ENCODE measurements at places on chromosomes 16 and 17.

GRCh38 chr17:81428948-81429774 is 33.9 kb downstream of the BAHCC1 start:
- no peak for DNase-seq

DNA sequence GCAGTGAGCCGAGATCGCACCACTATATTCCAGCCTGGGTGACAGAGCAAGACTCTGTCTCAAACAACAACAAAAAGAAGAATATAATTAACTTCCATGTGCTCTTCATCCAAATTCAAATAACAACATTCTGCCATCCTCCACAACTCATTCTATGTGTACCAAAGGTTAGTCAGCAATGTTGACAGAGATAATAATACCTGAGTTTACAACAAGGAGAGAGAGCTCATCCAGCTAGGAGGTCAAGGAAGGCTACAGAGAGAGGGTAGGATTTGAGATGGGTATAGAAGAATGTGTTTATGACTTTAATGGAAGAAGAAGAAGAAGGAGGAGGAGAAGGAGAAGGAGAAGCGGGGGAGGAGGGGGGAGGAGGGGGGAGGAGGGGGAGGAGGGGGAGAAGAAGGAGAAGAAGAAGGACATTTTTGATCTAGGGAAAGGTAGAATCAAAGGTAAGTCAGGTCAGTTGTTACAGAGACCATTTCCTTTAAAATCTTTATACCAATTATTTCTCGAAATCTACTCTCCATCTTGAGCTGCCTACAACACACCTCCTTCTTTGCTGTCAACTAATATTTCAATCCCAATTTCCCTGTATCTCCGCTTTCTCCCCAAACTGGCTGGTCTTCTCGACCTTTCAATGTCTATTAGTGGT is 10.1 kb upstream of the HSF5 start:
- no peak for DNase-seq

- DNase-seq: no peak
Observed at GRCh38 chr17:12296209-12296625, 275.5 kb downstream of the MAP2K4 start.

- DNase-seq: peak; percentile 17
Observed at GRCh38 chr17:74637265-74637664, 13.7 kb upstream of the CD300E start.

DNA sequence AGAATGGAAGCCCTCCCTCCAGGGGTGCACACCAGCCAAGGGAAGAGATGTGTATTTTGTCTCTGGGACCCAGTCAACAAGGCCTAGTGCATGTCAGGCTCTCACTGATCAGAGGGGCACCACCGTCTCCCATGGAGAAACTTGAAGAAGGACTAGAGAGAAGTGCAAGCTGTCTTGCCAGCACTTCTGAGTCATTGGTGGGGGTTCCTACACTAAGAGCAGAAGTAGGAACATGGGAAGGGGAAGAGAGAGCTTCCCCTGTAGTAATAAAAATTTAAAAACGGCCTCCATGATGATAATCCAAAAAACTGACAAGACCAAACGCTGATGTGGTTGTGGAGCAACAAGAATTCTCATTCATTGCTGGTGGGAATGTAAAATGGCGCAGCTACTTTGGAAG is 46.3 kb downstream of the DYNLRB2 start:
- no peak for DNase-seq

- DNase-seq: no peak
Observed at GRCh38 chr16:19400711-19401110, 17.0 kb upstream of the TMC5 start.

DNA sequence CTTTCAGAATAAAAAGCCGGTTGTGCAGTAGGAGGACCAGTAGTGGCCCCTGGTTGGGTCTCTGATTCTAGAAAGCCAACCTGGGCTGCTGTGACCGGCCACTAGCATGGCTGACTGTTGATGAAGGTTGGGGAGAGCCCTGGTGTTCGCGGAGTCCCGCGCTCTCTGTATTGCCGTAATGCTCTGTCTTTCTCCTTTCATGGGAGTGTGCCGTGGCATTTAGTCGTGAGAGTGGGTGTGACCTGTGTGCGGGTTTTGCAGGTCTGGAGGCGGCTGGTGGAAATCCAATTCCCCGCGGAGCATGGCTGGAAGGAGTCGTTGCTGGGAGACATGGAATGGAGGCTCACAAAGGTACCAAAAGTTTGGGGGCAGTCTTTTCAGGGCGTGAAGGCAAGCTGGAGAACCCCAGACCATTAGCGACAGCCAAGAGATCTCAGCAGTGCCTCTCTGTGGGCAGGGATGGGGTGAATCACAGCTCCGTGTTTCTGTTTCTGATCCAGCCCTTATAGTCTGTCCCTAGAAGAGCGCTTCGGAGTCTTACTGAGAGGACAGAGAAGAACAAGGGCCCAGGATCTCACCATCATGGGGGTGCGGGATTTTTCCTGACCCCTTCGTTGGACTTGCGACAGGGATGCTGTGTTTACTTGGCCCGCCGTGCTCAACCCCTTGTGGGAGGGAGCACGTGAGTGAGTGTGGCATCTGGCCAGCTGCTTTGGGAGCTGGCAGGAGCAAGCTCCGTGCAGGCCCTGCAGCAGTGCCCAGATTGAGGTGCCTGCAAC is 56.5 kb downstream of the RNF213 start:
- no peak for DNase-seq

DNA sequence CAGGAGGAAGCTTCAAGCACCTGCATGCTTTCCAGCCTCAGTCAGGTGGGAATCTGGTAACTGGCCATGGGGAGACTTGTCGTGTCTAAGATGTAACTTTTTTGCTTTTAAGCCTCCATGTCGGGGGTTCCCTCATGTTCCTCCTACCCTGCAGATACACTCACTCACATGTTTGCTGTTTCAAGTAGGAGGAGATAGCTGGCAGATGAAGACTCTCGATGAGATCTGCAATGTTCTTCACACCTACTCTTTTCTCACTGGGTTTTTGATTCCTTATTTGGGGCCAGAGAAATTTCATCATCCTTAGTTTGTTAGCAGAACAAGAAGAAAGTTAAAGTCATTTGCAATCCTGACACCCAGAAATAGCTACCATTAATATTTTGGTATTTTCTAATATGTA is 24.7 kb downstream of the UTP4 start:
- DNase-seq: no peak

DNA sequence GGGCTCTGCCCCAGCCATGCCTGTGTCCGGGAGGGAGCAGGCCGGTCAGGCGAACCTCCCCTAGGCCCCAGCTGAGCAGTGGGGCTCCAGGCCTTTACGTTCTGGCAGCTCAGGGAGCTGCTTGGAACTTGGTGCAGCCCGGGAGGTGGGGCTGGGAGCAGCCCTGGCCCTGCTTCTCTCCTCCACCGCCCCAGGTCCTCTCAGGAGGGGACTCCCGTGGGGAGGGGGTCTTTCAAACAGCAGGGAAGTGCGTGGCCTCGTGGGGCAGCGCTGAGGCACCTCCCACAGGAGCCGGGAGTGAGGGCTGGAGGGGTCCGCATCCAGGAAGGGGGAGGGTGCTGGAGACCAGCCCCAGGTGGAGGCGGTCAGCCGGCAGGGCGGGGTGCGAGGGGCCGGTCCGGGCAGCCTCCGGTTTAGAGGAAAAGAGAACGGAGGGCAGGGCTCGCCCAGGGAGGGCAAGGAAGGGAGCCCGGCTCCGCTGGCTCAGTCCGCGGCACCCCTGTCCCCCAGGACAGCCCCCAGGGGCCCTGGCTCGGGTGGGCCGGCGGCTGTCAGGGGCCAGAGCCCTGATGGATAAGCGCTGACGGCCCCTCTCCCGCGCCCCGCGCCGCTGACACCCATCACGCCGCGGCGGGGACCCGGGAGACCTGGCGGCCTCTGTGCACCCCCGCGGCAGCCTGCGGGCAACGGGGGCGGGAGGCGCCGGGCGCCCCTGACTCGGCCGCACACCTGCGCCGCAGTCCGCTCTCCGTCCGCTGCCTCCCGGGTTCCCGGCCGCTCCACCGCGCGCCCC is 587 bp upstream of the PRR35 start:
- DNase-seq: no peak

DNA sequence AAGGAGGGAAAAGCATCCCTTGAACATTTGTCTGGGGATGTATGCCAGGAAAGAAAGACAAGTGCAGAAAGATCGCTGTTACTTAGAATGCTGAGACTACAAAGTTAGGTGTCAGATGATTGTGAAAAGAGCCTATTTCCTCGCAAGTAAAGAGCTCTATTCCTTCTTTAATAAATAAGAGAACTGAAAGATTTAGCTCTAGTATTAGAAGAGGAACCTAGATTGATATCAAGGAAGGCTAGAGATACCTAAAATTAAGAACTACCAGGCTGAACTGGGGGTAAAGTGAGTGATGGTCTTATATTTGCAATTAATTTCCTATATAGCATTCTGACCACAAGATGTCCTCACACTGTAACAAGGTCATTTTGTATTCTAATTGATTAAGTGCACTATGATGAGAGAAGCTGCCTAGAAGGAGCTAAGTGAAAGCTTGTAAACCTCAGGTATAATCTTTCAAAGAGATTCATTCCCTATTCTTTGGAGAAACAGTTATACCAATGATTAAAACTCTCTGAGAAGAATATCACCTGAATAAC is 62.3 kb downstream of the SSH2 start:
- DNase-seq: peak; percentile 1

- no peak for DNase-seq
Observed at GRCh38 chr16:88807142-88807625, 3.6 kb downstream of the CDT1 start.

DNA sequence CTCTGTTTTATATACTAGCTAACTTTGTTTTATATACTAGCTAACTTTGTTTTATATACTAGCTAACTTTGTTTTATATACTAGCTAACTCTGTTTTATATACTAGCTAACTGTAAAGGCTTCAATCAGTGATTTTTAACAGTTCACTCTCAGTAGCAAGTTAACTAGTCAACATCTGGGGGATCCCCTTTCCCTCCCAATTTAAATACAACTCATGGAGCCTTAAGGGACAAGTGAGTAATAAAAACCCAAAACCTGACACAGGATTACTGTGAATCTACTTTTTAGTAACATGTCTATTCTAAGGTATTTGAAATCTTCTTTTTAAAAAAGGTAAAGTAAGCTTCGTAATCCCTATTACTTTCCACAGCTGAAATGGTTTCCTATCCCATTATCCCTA is 32.2 kb downstream of the FAM222B start:
- no peak for DNase-seq

DNA sequence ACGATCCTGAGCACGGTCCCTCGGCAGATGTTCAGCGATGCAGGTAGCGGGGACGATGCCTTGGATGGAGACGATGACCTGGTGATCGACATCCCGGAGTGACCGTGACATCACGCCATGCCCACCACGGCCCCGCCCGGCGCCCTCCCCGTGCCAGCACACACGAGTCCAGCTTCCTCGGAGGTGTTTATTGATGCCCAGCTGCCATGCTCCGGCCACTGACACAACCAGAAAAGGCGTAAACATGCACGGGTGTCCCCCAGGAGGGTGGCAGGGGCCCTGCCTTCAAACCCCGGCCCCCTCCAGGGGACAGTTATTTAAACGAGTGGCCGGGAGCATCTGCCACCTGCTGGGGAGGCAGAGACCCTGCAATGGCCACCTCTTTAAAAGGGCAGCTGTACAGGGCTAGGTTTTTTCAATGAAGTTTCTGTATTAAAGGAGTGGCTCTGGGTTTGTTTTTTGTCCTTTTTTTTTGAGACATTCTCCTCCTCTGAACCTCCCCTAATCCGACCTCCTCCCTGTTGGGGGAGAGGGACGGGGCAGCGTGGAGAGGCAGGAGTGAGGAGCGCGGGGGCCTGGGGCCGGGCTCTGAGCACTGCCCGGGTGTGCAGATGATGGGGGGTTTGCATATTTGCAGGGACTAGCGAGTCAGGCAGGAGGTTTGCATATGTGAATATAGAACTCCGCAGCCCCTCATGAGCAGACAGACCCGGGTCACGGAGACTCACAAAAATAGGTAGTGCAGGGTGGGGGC is 5.3 kb downstream of the DOC2A start:
- peak; percentile 54 for DNase-seq

DNA sequence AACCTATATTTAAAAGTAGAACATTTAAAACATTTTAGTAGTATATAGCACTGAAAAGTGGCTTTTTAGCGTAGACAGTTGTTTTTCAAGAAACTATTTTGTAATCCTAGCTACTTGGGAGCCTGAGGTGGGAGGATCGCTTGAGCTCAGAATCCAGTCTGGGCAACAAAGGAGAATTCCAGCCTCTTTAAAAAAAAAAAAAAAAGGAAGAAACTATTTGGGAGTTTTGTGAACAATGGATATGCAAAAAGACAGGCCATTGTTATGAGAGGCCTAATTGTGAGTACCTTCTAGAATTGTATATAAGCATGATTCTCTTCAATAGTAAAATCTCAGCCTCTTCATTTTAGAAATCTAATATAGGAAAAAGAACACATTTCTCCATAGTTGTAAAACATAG is 17.6 kb downstream of the OMG start:
- DNase-seq: no peak

DNA sequence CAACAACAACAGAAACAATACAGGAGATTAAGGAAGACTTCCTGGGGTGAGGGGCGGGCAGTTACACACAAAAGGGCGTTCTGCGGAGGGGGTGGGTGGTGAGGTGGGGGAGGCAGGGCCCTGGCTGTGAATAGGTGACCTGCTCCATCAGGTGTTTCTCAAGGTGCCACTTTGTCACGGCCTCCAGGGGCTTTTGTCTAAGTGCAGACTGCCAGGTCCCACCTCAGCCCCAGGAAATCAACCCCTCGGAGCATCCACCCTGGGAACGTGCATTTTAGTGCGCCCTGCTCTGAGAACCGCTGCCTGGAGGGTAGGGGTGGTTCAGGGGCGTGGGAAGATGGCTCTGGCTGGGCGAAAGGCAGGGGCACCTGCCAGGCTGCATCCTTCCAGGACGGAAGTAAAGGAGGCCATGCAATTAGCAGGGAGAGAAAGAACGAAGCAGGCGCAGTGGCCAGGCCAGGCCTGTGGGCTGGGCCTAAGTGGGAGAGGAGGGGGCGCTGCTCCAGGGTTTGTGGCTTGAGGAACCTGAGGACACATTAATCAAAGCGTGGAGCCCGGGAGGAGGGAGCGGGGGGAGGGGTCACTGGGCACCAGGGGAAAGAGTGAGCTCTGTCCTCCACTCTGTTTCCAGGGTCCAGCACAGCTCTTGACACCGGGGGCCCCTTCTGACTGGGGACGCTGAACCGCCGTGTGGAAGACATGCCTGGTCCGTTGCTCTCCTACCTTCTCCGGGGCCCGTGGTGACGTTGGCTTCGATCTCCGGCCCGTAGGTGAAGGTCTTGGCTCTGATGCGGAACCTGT is 49.4 kb upstream of the CDC42EP4 start:
- no peak for DNase-seq

GRCh38 chr16:66616169-66616568 is 11.7 kb downstream of the CMTM3 start:
- DNase-seq: no peak

GRCh38 chr16:56610017-56610608 is 1.7 kb downstream of the MT2A start:
- DNase-seq: peak; percentile 69

GRCh38 chr16:69890114-69890891 is 60.8 kb upstream of the CLEC18A start:
- DNase-seq: no peak

GRCh38 chr17:14299280-14300141 is 1.4 kb upstream of the HS3ST3B1 start:
- no peak for DNase-seq

All from CD4-positive, alpha-beta T cell treated with Interleukin-1 beta for 1 hour (primary cell).